ENCODE measurements at places on chromosomes 12 and 14.

DNA sequence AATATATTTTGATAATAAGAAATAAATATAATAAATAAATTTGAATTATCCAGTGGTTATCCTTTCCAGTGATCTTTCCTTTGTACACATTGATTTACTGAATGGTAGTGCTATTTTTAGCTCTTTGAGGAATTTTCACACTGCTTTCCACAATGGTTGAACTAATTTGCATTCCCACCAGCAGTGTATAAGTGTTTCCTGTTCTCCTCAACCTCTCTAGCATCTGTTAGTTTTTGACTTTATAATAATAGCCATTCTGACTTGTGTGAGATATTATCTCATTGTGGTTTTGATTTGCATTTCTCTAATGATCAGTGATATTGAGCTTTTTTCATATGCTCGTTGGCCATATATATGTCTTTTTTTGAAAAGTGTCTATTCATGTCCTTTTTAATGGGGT, 333.7 kb downstream of the RAD51B start:
- no peak for DNase-seq

GRCh38 chr12:1978078-1978862, 26.0 kb downstream of the DCP1B start:
- no peak for DNase-seq

DNA sequence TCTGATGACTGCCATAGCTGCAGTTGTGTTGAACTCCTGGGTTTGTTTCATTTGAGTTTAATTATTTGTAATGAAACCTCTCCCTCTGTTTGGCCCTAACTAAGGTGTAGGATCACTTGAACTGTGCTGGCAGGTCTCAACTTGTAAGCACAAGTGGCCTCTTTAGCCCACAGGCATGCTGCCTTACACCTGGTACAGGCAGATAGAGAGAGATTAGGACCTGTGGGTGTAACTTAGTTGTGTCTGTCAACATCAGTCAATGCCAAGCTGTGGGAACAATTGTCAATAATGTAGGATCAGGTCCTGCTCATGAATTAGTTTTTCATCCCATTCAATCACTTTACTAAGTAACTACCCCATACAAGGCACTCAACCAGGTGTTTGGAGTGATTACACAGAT, 263.0 kb upstream of the G2E3 start:
- no peak for DNase-seq

- no peak for DNase-seq
Measured at GRCh38 chr14:67004521-67004920, 184.7 kb upstream of the GARIN2 start.

DNA sequence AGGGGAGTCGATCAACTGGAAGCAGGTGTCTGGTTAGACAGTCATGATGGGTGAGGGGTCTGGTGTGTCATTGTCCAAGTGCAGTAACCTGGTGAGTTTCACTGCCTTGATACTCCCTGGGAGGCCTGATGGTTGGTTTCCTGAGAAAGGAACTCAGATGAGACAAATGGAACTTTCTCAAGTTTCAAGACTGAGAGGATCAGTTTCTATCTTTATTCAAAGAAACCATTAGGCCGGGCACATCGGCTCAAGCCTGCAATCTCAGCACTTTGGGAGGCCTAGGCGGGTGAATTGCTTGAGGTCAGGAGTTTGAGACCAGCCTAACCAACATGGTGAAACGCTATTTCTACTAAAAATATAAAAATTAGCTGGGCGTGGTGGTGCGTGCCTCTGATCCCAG, 776.1 kb downstream of the AACS start:
- no peak for DNase-seq

GRCh38 chr12:109163167-109163566, 46.8 kb downstream of the ACACB start:
- DNase-seq, result no peak

DNA sequence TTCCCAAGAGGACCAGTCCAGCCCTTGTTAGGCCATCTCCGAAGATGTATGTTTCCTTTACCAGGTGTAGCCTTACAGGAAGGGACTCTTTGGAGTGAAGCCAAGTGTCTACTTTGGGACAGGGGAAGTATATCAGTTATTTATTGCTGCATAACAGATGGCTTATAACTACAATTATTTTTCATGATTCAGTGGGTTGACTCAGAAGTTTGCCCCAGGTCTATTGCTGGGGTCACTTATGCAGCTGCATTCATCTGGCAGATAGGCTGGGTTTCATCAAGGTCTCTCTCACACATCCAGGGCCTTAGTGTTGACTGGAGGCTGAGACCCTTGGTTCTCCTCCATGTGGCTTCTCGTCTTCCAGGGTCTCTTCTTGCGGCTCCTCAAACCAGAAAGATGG, 170.1 kb downstream of the NRXN3 start:
- DNase-seq, result no peak

- DNase-seq, result no peak
Measured at GRCh38 chr12:47941871-47942613, 21.4 kb upstream of the TMEM106C start.
